ENCODE measurements at places on chromosomes 6 and 20. TPM values are rescaled to one million over a fixed set of nuclear protein-coding genes. Genes with fewer than 3 reads are reported as not detected.

The SLC35D3 gene
- total RNA-seq = 0.37 TPM

DNA sequence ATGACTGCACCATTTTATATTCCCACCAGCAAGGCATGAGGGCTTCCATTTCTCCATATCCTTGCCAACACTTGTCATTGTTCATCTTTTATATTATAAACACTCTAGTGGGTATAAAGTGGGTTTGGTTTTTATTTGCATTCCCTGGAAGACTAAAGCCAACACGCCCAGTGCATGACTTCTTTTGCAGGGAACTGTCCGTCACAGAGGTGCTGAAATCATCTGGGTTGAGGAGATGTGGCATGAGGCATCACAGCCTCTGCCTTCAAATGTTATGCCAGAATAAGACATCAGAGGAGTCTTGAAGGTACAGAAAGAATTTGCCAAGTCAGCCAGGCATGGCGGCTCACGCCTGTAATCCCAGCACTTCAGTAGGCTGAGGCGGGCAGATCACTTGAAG is 29.9 kb upstream of the FAM210B start:
- no peak overlapping the region for H3K4me3 ChIP-seq
- H3K27me3 ChIP-seq = peaks cover 11% of the 10 kb centered on the region
- no peaks in the 10 kb centered on the region for H3K4me1 ChIP-seq
- no peak for DNase-seq
- peaks cover 78% of the 10 kb centered on the region for H3K36me3 ChIP-seq

The GATA5 gene
- 2.3 TPM for total RNA-seq

DNA sequence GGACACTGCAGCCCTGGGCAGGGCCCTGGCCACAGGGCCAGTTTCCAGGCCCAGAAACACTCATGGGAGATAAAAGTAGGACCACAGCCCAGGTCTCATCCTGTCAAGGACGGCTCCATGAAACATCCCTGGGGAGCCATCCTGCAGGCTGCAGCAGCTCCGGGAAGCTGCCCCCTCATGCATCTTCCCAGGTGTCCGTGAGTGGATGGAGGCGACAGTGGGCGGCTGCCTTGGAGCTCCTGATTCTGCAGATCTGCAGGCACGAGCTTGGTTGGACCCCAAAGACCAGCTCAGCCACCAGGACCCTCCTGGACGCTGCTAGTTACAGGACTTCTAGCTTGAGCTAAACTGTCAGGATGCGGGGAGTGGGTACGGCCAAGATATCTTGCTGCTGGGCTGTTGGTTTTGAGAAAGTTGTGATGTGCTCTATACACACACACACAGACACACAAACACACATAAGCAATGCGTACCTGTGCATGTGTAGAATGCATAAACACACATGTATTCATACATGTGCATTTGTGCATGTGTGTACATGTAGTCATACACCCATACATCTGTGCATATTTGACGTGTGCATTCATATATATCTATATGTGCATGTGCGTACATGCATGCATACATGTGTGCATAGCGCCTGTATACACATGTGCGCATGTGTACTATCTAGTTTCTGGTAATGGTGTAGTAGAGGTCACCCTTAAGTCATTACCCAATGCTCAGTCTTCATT is 297.8 kb downstream of the TAF4 start:
- H3K36me3 ChIP-seq = no peaks in the 10 kb centered on the region
- H3K27me3 ChIP-seq = peaks cover 9% of the 10 kb centered on the region
- H3K27ac ChIP-seq = no peak overlapping the region
- H3K4me3 ChIP-seq = no peak overlapping the region

GRCh38 chr6:15441215-15441868 is 195.5 kb downstream of the JARID2 start:
- peaks cover 94% of the 10 kb centered on the region for H3K4me1 ChIP-seq
- no peaks in the 10 kb centered on the region for H3K36me3 ChIP-seq
- H3K4me3 ChIP-seq = no peak overlapping the region

The CLVS2 gene
- 0.46 TPM for total RNA-seq

- no peak overlapping the region for H3K4me3 ChIP-seq
- no peaks in the 10 kb centered on the region for H3K27me3 ChIP-seq
Measured at GRCh38 chr20:63441136-63442099, 31.0 kb downstream of the KCNQ2 start.

The GGT7 gene
- total RNA-seq = 34.5 TPM

DNA sequence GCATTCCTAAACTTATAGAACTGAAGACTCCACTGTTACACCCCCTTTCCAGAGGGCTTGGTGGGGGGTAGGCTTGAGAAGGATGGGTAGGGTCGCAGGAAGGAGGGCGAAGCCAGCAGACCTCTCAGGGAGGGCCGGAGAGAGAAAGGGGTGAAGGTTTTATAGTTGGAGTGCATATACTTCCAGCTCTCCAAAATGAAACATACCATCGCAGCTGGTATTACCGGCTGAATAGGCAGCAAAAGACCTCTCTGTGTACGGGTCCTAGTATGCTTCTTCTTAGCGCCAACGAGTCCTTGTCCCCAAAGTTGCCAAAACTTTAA is 1.0 kb upstream of the VGLL2 start:
- no peaks in the 10 kb centered on the region for H3K36me3 ChIP-seq
- DNase-seq = no peak
- H3K27me3 ChIP-seq = peaks cover 100% of the 10 kb centered on the region
- no peak overlapping the region for H3K27ac ChIP-seq

DNA sequence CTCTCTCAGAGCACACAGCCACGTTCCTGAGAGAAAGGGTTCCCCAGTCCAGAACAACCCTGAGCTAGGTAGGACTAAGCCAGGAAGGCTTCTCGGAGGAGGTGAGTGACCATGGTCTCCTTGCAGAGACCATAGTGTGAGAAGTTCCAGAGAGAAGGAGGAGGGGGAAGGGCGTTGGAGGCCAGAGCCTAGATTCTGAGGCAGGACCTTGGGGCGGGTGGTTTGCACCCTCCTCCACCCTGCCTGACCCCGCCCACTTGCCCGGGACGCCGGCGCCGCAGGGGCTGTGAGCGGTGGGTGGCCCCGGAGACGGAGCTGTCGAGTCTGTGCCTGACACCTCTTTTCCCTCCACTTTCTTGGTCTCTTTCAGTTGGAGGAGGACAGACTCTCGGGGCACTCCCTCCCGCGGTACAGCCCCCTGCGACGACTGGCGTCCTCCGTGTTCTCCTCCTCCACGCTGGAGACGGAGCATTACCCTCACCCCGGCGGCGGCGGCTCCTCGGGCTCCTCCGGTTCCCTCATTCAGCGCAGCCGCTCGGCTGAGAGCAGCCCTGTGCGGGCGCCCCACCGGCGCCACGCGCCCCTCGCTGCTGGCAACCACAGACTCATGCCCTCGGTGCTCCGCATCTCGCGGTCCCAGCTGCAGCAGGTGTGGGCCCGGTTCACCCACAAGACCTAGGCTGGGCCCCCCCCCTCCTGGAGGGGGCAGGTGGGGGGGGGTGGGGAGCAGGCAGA is 26.2 kb downstream of the TTBK1 start:
- H3K36me3 ChIP-seq = no peaks in the 10 kb centered on the region
- H3K27me3 ChIP-seq = peaks cover 67% of the 10 kb centered on the region
- H3K27ac ChIP-seq = no peak overlapping the region
- DNase-seq = peak; percentile 50

DNA sequence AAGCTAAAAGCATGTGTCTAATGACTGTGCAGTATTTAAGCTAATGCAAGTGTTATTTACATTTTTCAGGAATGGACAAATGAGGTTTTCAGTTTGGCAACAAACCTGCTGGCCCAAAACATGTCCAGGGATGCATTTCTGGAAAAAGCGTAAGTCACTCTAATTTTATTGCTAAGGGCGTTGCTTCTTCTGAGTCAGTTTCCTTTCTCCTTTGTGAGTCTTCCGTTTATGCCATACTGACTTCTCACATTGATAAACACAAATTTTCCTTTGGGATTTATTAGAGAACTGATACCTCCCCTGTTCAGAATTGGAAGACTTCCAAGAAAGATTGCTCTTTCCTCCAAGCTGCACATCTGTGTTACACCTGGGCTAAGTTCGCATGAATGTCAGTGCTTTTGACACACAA is 422.9 kb upstream of the PLCB4 start:
- H3K27me3 ChIP-seq = no peaks in the 10 kb centered on the region
- no peak overlapping the region for H3K27ac ChIP-seq
- H3K36me3 ChIP-seq = peaks cover 26% of the 10 kb centered on the region
- DNase-seq = no peak
- H3K4me1 ChIP-seq = peaks cover 3% of the 10 kb centered on the region

- no peaks in the 10 kb centered on the region for H3K27me3 ChIP-seq
- no peak overlapping the region for H3K27ac ChIP-seq
- no peak overlapping the region for H3K4me3 ChIP-seq
- H3K36me3 ChIP-seq = no peaks in the 10 kb centered on the region
- no peak for DNase-seq
- H3K4me1 ChIP-seq = no peaks in the 10 kb centered on the region
Measured at GRCh38 chr6:96620851-96621250, 57.9 kb downstream of the FHL5 start.

The ZFP64 gene
- 29.4 TPM for total RNA-seq

DNA sequence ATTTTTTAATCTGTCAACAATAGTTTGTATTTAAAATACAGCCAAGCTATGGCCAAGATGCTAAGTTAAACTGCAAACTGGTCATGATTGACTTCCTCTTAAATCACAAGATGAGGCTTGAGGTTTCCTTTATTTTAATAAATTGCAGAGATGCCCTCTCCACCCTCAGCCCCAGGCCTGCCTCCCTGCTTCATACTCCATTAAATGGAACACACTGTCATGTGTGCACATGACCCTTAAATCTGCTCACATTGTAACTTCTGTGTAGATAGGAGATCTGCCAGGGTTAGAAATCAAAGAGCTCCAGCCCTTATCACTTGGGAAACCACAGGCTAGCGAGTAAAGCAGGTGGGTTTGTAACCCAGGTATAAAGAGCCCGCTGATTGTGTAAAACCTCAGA is 20.8 kb downstream of the DUSP22 start:
- H3K27me3 ChIP-seq = no peaks in the 10 kb centered on the region
- H3K36me3 ChIP-seq = peaks cover 75% of the 10 kb centered on the region
- H3K4me1 ChIP-seq = peaks cover 18% of the 10 kb centered on the region
- no peak overlapping the region for H3K4me3 ChIP-seq

The KCNK5 gene
- total RNA-seq = 41.8 TPM

The SRMS gene
- 0.46 TPM for total RNA-seq

All from WTC11 (cell line).